ENCODE measurements at places on chromosomes 2 and 18. TPM values are rescaled to one million over a fixed set of nuclear protein-coding genes. Genes with fewer than 3 reads are reported as not detected.
A peak's percentile ranks its signal among the peaks of the same experiment; 100 is the strongest.

- DNase-seq: no peak
Measured at GRCh38 chr2:213958086-213958485, 452.8 kb upstream of the VWC2L start.

ALK gene
- under 0.01 TPM for total RNA-seq

DNA sequence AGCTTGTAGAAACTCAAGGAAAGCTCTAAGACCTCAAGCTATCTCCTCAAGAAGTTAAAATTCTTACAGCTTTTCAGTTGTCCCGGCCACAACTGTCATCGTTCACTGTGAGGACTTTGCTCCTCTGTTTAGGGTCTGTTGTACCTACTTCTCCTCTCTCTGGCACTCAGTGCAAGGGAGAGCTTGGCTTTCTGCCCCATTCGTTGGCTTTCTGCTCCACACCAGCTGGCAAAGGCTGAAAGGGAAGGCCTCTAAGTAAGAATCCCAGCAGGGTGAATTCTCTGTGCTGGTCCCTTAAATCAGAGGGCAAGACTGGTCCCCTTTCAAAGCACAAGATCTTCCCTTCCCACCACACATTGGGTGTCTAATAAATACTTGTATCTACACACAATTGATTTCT lies 17.3 kb downstream of the ZBTB7C start:
- DNase-seq: no peak

DNA sequence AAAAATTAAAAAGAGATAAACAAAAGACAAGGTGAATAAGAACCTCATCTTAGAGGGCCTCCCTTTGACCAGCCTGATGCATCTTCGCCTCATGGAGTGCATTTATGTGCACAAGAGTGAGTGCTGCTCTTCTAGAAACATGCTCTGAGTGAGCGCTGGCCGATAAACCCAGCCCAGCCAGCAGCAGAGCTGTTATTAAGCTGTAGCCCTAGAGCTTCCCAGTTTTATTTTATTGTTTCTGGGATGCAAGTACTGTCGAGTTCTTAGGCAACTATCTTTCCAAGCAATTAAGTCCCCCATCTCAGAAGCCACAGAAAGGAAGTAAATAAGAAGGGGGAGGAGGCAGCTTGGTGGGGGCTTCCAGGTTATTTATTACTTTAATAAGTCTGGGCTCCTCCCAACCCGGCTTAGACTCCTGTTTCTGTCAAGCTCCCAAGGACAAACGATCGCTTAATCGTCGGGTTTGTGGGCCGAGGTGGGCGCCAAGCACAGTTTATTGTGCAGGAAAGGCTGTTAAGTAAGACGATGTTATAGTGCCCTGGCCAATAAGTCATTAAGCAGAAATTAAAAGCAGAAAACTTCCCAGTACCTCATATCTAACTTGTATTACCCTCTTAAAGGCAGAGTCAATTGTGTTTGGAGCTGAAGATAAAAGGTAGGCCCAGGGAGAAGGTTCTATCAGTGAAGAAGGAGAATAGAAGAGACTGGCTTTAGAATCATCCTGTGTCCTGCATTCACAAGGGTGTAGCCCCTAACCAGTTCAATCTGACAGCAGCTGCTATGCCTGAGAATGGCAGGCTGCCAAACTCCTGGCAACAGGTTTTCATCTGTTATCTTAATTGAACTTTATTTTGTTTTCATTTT lies 176.3 kb downstream of the PIK3C3 start:
- peak; percentile 41 for DNase-seq

DNA sequence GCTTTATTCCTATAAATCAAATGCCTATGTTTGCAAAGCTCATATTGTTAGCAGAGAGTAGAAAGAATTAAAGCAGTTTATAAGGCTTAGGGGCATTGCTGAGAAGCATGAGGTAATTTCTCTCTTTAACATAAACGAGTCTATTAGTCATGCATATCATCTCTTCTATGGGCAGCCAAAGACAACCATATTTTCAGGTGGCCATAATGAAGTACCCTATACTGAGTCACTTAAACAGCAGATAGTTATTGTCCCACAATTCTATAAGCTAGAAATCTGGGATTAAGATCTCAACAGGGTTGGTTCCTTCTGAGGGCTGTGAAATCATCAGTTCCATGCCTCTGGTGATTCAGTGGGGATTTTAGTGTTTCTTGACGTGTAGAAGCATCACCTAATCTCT lies 277.5 kb downstream of the NR4A2 start:
- DNase-seq: no peak

DNA sequence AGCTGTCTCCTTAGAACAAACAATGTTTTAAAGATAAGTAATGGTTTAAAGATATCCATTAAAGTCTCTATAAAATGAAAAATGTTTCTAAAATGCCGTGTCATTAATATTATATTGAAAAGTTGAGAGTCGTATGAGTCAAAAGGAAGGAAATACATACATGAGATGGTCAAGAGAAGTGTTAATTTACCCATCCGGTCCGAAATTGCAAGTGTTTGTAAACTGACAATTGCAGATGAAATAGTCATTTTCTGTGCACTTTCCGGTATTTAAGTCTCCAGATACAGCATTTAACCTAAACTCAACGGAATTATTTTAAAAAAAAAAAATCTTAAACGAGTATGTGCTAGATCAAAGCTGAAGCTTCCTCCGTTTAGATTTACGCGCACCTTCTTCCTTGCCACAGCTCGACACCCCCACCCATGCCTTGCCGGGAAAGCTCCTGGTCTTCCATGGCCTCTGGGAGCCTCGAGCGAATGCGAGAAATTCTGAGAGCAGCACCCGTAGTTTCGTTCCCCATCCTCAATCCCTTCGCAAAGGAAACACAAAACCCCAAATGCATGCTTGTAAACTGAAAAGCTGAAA lies 1.8 kb downstream of the DSC3 start:
- peak; percentile 37 for DNase-seq
